ENCODE measurements at places on chromosomes 2 and 18.

DNA sequence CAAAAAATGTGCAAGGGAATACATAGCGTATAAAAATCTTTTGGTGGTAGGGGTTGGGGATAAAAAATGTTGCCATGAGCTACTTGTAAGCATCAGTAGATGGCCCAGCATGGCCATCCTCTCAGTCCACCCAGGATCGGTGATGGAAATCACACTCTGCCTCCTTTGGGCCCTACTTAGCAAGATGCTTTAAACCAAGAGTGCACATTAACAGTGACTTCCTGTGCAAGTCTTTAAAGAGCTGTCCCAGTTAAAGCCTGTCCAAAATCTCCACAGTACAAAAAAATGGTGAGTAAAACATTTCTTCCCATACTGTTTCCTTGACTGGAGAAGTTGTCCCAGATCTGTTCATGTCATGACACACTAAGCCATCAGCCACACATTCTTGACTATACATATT, 18.0 kb downstream of the ANKRD44 start:
- no peak for DNase-seq

- DNase-seq: no peak
These were observed 243.0 kb downstream of the HDAC4 start for GRCh38 chr2:239157771-239158170.

- DNase-seq: no peak
These were observed 25.0 kb downstream of the TTC32 start for GRCh38 chr2:19876751-19877150.

DNA sequence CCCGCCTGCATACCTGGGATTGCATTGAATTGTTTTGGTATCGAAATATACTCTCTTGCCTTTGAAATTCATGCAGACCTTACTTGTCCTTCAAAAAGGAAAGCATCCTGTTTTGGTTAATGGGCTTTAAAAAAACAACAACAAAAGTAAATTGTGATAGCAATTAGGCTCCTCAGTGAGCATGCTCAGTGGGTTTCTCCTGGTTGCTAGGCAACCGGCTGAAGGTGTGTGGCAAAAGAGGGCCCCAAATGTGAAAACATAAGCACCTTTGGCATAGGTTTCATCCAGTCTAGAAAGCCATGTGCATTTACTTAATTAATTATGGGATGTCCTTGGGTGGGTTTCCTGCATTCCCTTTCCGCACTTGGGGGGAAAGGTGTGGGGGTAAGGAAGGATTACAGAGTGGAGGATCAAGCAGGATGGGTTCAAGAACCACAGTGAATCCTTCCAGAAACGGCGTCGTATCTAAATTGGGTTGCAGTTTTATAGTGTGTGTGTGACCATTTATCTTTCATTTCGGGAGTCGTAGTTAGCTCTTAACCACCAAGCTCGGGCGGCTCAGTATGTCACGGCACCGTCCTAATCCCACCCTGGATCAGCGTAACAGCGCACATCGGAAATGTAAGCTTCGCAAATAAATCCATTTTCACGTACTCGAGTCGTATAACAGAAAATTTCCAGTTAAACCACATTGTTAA, 274.9 kb upstream of the TCF4 start:
- DNase-seq: no peak

GRCh38 chr2:175842996-175843395, 159.1 kb downstream of the LNPK start:
- no peak for DNase-seq

DNA sequence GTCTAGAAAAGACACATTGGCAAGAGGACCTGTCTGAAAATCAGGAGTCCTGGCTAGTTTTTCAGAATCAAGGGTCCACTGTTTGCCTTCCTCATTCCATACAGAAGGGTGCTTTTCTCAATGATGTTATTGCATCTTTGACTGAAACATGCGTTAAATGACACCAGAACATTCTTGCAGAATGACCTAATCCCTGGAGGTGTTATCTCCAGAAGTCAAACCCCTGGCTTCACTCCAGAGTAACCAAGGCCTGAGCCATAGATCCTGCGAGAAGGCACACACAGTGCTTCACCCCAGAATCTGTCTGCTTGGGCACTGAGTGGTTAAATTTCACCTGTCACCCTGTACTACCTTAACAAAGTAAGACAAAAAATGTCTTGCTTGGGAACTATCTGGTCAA, 1055.2 kb upstream of the FANCL start:
- DNase-seq: no peak

DNA sequence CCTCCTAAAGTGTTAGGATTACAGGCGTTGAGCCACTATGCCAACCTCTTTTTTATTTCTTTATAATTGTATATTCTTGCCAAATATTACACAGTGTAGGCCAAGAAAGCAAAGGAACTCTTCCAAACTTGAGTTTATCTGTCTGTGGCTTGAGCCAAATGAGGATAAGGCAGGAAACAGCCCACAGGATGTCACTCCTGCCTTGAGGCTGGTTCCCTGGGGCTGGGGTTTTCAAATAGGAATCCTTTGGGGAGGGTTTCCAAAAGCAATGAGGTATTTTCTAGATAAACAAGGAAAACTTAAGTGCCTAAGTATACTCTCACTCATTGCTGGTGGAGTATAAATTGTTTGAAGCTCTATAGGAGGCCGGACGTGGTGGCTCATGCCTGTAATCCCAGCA, 56.4 kb downstream of the ADCY3 start:
- DNase-seq: no peak

DNA sequence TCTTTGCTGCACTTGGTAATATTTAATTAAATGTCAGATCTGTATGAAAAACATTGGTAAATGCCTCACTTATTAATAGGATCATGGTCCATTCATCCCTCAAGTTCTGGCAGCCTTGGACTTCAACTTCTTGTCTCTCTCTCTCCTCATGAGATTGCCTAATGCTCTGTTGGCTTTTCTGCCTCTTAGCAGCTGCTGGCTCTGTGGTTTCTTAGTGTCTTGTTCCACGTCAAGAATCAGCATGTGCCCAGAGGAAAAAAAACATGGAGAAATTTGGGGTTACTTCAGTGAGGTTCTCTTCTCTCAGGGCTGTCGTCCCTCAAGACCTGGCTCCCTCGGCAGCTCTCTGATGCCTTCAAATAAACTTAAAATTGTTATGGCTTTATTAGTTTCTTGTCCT, 75.4 kb downstream of the TAF4B start:
- no peak for DNase-seq

- no peak for DNase-seq
These were observed 152.8 kb upstream of the STK17B start for GRCh38 chr2:196324211-196324610.

DNA sequence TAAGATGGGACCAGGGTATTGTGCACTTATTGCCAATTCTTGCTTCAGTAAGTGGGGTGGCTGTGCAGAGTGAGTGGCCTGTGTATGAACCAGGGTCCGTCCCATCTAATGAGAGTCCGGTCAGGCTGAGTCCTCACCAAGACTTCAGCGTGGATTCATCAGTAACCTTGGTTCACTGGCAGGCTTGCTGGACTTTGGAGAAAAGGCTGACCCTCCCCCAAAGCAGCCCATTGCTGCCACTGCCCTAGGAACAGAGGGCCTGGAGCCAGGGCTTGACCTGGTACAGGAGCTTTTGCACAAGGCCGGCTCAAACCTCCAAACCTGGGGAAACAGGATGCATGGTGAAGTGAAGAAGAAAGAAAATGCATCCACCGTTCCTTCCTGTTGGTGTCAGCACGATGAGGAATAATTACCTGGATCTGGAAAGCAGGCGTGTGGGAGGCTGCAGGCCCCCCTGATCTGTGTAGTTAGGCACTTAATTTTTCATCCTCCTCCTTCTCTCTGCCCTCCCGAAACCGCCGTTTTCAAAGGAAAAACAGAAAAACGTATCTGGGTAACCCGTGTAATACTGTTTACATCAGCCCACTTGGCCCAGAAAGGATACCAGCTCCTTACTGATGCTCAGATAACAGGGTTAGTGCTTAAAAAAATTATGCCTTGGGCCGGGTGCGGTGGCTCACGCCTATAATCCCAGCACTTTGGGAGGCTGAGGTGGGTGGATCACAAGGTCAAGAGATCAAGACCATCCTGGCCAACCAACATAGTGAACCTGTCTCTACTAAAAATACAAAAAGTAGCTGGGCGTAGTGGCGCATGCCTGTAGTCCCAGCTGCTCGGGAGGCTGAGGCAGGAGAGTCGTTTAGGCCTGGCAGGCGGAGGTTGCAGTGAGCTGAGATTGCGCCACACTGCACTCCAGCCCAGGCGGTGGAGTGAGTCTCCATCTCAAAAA, 147.7 kb downstream of the TGIF1 start:
- no peak for DNase-seq

- DNase-seq: no peak
These were observed 304.9 kb upstream of the KYNU start for GRCh38 chr2:142572346-142573132.

DNA sequence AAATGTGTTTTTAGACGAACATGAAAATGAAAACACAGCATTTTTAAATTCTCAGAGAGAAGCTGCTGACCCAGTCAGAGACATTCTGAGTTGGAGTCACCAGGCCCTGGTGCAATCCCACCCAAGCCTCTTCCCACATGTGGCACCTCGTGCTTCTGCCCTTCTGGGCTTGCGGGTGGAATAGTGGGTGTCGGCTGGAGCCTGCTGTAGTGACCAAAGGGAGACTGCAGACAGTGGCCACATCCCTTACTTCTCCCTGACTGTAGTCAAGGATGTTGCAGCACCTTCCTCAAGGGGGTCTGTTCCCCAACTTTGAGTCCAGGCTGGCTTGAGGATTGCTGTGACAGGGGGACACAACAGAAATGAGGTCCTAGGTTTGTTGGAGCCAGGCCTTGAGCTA, 104.4 kb upstream of the GLI2 start:
- no peak for DNase-seq

GRCh38 chr2:235535423-235536130, 41.7 kb downstream of the AGAP1 start:
- no peak for DNase-seq

GRCh38 chr18:27500531-27500930, 315.4 kb upstream of the CHST9 start:
- DNase-seq: no peak

DNA sequence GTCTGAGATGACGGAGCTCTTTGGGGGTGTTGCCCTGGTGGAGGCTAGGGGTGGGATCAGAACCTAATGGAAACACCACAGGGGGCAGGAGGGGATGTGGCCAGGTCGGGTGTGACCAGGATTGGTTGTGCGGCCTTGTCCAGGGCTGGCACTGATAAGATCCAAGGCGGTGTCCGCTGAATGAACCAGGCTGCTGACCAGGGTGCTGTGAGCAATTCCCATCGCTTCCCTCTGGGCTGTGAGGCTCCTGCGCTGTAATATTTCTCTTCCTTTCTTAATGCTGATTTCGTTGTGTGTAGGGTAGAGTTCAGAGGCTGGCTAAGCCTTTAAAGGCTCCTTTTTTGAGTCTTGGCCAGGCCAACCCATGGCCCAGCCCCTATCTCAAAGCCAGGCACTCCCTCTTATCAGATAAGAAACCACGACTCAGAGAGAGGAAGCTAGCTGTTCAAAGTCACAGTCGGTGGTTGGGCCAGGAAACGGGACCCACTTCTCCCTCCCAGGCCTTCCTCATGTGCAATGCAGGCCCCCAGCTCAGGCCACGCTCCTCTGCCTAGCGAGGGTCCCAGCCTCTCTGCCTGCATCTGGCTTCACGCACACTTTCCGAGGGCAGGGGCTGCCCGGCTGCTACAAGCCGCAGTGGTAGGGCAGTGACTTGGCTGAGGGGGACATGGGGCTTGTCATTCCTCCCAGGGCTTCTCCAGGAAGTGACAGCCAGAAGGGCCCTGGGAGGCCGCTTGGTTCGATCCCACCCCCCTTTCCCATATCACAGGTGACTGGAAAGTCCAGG, 26.0 kb upstream of the FOSL2 start:
- no peak for DNase-seq

DNA sequence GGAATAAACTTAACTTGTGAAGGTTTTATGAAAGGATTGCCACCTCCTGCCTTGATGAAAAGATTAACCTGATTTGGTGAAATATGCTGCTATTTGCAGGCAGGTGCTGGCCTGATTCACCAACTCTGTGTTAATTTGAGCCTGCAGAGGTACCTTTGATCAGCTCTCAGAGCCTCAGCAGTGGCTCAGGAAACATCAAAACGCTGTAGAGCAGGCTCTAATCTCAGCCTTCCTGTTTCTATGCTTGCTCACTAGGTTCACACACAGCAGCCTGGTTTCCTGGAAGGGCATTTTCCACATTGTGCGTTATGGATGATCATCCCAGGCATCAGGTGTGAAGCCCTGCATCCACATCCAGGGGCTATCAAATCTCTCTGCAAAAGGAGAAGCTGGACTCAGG, 16.9 kb downstream of the TGIF1 start:
- no peak for DNase-seq

GRCh38 chr2:168357797-168358472, 98.1 kb upstream of the CERS6 start:
- no peak for DNase-seq

All from NCI-H2107 (cell line).